A549 treated with CpdA at 1 μM for 4 hours (cell line): ENCODE measurements at places on chromosomes 3 and 15. TPM values are rescaled to one million over a fixed set of nuclear protein-coding genes. Genes with fewer than 3 reads are reported as not detected.

The MCF2L2 gene
- total RNA-seq, result 0.10 to 0.26 TPM (median 0.15 TPM) in 3 of 5 replicates, not detected in the others

The AADACL2 gene
- not detected in 5 replicates for total RNA-seq

The SNTN gene
- not detected in 5 replicates for total RNA-seq

The PIERCE2 gene
- total RNA-seq, result 3.0 to 5.4 TPM (median 3.8 TPM) in 5 replicates

The PLS1 gene
- total RNA-seq, result 12.9 to 15.5 TPM (median 14.4 TPM) in 5 replicates

The KCNMB3 gene
- total RNA-seq, result 0.99 to 1.7 TPM (median 1.5 TPM) in 5 replicates

The ACTRT3 gene
- 2.6 to 3.1 TPM (median 2.8 TPM) in 5 replicates for total RNA-seq

The CAMKV gene
- 0.29 to 0.51 TPM (median 0.37 TPM) in 5 replicates for total RNA-seq

The RPP25 gene
- total RNA-seq, result 18.9 to 28.8 TPM (median 27.3 TPM) in 5 replicates

The SYNM gene
- 39.2 to 43.6 TPM (median 40.4 TPM) in 5 replicates for total RNA-seq

The MELTF gene
- total RNA-seq, result 44.6 to 62.2 TPM (median 52.5 TPM) in 5 replicates
